ENCODE measurements at places on chromosomes 6 and 20.
A peak's percentile ranks its signal among the peaks of the same experiment; 100 is the strongest.

DNA sequence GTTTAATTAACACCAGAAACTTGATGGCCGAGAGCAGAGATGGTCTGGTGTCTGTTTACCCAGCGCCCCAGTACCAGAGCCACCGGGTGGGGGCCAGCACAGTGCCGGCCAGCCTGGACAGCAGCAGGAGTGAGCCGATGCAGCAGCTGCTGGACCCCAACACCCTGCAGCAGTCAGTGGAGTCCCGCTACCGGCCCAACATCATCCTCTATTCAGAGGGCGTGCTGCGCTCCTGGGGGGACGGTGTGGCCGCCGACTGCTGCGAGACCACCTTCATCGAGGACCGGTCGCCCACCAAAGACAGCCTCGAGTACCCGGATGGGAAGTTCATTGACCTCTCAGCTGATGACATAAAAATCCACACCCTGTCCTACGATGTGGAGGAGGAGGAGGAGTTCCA lies 73.7 kb downstream of the SYNDIG1 start:
- DNase-seq, result no peak

DNA sequence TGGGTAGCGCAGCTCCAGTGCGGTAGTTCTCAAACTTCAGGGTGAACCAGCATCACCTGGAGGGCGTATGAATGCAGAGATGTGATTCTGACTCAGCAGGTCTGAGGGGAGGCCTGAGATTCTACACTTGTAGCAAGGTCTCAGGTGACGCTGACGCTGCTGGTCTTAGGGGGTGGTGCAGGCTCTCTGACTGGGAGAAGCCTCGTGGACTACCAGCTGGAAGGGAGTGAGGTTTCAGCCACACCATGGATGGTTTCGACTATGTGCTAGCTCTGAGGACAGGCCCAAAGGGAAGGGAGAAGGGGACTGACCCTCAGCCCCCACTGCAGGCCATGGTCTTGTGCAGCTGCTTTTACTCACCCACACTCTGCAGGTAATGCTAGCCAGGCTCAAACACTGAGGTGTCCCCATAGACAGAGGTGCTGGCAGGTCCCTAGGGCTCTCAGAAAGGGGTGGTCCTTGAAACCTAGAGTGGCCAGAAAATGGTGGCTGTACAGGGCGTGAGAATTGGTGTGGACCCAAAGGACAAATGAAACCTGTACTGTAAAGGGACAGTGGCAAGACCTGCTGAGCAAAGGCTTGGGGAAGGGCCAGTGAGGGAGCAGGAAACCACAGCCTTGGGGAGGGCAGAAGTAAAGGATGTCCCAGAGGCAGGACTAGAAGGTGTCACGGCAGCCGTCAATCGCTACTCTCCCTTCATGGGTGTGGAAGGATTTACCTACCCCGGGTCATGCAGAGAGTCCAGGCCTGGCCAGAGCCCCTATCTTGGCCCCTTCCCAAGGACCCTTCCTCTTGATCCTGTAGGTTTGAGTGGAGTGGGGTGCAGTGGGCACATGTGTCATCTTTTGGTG lies 52.7 kb downstream of the EBF4 start:
- DNase-seq, result no peak

DNA sequence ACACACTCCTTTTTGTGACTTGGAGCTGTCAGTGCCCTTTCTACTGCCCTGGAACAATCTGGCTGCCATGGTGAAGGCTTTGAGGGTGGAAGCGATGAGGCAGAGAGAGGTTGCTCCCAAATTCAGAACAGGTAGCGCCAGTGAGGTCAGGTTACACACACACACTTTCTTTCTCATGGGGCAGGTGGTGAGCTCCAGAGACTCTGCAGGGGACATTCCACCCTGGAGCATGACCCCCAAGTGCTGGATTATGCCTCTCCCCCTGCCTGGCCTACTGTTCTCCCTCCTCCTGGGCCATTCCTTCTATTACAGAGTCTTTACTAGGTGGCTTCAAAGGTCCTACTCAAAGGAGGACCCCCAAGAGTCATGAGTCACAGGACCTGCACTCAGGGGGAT lies 98.0 kb downstream of the EYA2 start:
- no peak for DNase-seq

GRCh38 chr6:94769197-94769596 lies 808.1 kb upstream of the MANEA start:
- no peak for DNase-seq

DNA sequence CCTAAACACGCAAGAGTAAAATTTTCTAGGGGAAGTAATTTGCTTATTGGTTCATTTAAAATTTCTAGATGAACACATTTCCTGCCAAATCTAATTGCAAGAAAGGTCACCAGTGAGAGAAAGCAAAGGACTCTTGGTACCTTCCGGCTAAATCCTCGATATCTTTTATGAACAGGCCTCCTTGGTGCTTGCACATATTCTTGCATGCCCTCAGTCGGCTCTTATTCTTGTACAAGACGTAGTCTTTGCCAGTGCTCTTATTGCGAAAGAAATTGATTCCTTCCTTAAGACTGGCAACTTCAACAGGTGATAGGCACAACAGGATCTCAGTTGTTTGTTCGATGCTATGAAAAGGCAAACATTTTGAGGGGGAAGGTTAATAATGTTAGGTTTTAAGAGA lies 141.7 kb upstream of the CARMIL1 start:
- DNase-seq, result no peak

DNA sequence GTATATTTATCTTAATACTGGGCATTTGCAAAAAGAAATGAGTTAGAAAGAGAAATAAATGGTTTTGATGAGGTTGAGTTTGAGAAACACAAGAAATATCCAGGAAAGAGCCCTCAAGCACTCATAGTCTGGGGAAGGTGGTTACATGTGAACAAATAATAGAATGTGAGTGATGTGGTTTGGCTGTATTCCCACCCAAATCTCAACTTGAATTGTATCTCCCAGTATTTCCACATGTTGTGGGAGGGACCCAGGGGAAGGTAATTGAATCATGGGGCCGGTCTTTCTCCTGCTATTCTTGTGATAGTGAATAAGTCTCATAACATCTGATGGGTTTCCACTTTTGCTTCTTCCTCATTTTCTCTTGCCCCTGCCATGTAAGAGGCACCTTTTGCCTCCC lies 334.1 kb downstream of the COL12A1 start:
- no peak for DNase-seq

DNA sequence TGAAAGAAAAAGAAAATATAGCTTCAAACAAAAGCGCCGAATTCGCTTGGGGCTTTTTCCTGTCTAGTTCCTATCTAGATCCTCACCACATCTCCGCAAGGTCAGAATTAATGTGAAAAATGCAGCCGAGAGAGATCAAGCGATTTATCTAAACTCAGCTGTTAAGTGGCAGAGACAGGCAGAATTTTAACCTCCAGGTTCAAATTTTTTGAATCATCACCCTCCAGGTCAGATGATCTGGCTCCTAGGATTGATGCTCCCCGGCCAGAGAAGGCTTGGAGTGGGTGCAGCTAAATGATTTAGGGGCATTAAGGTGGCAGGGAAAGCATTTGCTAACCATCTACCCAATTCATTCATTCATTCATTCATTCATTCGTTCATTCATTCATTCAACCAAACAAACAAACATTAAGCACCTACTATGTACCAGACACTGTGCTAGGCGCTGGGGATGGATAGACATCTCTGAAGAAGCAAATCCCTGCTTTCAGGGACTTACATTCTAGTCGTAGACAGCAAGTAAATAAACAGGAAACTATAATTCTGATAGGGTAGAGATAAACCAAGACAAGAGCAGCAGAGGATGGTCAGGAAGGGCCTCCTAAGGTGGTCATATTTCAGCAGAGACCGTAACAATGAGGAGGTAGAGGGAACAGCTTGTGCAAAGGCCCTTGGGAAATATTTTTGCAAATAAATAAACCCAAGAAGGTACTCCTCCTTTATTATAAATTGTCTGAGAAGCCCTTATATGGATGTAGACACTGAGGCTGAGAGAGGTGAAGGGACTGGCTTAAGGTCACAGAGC lies 672 bp upstream of the UBE2V1 start:
- no peak for DNase-seq

DNA sequence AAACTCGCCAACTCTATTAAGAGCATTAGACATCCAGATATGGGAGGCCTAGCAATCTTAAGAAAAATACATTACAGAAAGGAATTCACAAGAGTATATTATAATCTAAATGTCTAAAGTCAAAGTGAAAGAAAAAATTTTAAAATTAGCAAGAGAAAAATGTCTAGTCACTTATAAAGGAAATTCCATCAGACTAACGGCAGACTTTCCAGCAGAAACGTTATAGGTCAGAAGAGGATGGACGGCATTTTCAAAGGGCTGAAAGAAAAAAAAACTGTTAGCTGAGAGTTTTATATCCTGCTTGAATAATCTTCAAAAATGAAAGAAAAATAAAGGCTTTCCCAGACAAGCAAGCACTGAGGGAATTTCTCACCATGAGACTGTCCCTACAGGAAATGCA lies 269.0 kb downstream of the HDGFL1 start:
- DNase-seq, result no peak

- DNase-seq, result no peak
Observed at GRCh38 chr6:19892260-19892659, 55.1 kb downstream of the ID4 start.

DNA sequence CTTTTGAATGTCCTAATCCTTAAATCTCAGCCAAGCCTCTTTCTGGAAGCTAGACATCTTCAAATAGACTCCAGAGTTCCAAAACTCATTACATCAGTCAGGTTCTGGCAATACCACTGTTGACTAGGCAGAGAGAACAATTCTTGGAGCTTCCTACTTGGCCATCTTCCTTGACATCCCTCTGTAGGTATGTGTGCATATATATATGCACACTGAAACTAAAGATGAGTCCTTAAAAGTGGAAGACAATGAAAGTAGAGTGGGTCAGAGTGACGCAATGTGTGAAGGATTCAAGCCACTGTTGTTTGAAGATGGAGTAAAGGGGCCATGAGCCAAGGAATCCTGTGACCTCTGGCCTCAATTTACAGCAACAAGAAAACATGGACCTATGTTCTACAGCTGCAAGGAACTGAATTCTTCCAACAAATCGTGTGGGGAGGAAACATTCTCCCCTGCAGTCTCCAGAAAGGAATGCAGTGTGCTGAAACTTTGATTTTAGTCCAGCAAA lies 18.7 kb upstream of the DUSP22 start:
- no peak for DNase-seq

DNA sequence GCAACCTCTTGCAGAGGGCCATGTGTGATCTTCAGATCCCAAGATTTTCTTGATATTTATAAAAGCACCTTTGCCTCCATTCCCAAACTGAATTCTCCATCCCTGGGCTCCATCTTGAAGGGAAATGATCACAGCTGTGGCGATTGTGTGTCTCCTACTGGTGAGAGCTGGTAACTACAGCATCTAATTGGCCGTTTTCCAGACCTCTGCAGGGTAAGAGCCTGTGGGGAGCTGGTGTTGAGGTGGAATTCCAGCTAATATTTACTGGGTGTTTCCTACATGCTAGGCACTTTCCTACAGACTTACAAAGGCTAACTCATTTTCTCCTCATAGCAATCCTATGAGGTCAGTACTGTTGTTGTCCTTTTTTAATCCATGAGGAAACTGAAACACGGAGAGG lies 59.2 kb upstream of the FNDC1 start:
- DNase-seq, result no peak

DNA sequence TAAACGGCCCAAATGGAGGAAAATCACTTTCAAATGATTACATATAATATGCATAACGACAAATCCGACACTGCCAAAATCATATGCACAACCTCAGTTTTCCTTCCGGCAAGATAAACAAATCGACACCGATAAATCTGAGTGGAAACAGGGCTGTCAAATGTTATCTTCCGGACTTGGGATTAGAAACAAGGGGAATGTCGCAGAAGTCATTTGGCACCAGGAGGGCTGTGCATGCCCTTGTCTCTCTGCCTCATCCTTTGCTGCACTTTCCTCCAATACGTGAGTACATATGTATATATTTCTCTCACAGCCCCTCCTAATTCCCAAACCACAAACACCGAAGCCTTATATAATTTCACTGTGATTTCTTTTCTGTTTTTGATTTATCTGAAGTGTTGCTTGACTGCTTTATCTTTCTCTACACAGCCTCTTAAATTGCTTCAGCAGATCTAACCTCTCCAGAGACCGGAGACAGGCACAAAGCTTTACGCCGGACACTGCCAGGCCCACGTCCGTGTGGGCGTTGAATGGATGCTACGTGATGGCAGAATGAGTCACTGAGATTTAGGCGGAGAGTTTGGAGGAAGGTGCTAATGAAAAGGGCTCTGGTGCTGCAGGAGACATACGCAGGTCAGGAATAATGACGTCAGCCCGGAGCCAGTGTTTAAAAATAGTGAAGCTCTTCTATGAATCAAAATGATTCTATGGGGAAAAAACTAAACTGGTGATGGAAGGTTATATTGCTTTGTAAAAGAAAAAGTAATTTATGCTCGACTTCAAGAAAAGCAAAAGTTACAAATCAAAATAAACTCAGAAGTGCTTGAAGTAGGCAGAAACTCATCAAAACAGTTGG lies 21.0 kb upstream of the PRELID3B start:
- DNase-seq, result no peak

- no peak for DNase-seq
Observed at GRCh38 chr6:147547369-147547902, 38.9 kb downstream of the SAMD5 start.

- no peak for DNase-seq
Observed at GRCh38 chr6:163720460-163721235, 306.1 kb downstream of the QKI start.

- no peak for DNase-seq
Observed at GRCh38 chr6:74087899-74088298, 391.9 kb downstream of the CD109 start.

GRCh38 chr6:95866732-95867131 lies 149.0 kb upstream of the FUT9 start:
- DNase-seq, result peak; percentile 42

DNA sequence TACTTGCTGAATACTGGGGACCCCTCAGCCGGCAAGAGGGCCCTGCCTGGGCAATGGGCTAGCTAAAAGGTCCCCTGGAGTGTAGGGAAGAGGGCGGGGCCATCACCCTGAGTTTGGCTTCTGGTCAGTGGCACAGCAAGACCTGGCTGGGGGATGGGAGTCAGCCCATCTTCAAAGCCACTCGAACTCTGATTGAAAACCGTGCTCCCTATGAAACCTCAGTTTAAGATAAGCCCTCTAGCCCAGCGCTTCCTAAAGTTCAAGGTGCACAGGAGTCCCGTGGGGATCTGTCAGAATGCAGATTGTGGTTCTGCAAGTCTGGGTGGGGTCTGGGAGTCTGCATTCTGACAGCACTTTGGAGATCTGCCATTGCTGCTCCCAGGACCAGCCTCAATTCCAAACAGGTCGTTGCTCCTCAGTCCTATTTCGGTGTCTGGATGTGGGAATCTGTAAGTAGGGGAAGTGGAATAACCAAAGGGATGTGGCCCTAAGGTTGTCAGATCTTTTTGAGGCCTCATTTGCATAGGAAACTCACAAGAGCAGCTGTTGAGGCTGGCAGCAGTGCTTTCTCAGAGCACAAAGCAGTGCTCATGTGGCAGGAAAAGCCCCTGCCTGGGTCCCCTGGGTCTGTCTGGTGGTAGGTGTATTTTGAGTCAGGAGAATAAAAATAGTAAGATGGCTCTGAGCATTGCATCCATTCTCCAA lies 85.3 kb upstream of the SCP2D1 start:
- DNase-seq, result no peak

DNA sequence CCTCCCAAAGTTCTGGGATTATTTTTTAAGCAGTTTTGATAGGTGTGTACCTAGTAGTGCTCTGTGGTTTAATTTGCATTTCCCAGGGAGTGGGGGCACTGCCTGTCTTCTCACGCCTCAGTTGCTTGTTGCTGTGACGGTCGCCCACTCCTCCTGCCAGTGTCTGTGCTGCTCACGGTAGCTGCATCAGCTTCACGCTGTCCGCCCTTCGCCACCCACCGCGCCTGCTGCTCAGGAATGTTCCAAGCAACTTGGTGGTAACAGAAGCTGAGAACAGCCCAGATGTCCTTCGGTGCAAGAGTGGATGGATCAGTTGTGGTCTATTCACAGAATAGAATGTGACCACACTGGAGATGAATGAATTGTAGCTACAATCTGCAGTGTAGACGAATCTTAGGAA lies 22.9 kb downstream of the DNAJC5 start:
- DNase-seq, result no peak
